ENCODE measurements at places on chromosomes 5 and 9.

DNA sequence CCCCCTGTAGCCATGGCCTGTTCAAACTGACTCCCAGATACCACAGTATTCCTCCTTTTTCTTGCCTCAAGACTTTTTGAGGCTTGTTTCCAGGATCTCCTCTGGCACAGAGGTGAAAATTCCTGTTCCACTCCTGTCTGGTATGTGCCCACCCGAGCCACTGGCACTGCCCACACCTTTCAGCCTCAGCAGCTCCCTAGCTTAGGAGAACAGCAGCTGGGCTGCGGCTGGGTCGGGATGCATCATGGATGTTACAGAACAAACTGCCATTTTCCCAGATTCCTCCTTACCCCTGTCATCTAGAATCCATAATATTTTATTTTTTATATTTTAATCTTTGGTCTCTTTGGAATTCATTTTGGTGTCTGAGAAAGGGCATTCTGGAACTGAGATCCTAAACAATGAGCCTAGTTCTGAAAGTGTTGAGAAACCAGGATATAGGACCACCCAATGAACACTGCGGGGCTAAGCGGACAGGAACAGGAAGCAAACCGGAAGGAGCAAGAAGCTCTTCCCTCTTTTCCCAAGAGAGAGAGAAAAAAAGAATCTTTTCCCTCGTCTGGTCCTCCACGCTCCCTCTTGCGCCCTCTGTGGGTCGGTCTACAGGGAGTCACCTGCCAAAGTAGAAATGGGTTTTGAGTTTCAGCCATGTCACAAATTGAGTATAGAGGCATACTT is 12.5 kb downstream of the OR2S2 start:
- DNase-seq = peak; percentile 45

DNA sequence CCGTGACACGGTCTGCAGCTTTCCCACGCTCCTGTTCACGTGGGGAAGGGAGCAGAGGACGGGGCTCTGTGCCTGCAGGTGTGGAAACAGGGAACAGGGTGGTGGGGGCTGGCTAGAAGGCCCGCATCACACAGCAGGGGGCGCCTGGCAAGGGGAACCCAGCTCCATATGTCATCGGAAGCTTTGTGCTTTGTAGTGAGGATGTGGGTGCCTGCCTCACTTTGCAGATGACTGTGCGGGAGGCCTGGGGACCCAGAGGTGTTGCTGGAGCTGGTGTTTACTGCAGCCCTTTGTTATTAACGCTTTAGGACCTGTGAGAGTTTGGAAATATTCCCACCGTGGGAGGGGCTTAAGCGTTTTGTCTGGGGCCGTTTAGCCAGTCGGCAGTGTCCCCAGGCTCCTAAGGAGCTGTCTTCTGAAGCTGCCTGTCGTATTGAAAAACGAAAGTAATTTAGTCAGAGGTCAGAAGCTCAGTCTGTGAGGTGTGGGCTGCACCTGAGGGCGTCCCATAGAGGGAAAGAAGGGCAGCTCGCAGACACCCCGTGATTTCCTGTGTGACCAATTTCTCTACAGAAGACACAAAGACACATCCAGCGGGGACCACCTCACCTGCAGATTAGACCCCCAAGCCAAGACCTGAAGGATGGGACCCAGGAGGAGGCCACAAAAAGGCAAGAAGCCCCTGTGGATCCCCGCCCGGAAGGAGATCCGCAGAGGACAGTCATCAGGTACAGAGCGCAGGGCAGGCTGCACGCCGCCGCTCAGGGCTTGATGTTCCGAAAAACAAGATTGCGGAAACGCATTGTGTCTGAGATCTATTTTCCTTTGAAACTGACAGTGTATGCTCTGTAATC is 9.1 kb downstream of the MAN1B1 start:
- DNase-seq = peak; percentile 68

DNA sequence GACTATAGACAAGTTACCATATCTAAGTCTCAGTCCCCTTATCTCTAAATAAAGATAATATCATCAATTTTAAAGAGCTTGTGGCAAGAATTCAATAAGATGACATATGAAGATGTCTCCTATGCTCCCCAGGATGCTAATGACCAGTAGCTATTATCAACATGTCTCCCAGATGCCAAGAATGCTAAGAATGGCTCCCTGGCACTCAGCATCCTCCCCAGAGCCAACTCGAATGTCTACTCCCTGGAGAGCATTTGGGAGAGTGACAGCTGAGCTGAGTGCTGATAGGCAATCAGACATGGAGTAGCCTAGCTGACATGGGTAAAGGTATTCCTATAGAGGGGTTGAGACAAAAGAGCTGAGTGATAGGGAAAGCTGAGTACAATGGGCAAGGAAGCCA is 15.9 kb downstream of the P4HA2 start:
- no peak for DNase-seq

DNA sequence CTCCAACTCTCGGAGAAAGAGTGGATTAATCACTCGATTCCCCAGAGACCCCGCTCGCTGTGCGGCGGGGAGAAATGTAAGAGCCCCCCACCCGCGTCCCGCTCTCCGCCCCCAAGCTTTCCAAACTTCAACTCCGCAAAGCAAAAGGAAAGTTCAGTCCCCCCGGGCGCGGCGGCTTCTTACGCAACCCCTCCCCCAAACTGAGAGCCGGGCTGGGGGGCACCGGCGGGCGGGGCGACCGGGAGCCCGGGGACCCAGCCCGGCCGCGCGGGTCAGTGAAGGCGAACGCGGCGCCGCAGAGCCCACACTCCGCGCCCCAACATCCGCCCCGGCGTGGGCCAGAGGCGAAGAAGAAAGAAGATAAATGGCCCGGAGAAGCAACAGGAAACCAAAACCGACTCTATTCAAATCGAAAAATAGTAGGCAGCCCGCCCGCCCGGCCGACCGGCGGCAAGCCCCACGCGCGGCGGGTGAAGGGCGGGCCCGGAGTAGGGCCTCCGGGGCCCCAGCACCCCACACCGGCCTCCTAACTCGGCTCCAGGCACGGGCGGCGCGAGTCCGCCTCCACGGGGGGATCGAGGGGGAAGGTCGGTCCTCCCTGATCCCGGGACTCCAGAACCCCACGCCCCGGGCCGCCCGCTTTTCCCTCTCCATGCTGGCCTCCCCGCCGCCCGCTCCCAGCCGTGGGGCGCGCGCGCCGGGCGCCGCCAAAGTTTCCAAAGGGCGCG is 720 bp downstream of the NOTCH1 start:
- peak; percentile 55 for DNase-seq

DNA sequence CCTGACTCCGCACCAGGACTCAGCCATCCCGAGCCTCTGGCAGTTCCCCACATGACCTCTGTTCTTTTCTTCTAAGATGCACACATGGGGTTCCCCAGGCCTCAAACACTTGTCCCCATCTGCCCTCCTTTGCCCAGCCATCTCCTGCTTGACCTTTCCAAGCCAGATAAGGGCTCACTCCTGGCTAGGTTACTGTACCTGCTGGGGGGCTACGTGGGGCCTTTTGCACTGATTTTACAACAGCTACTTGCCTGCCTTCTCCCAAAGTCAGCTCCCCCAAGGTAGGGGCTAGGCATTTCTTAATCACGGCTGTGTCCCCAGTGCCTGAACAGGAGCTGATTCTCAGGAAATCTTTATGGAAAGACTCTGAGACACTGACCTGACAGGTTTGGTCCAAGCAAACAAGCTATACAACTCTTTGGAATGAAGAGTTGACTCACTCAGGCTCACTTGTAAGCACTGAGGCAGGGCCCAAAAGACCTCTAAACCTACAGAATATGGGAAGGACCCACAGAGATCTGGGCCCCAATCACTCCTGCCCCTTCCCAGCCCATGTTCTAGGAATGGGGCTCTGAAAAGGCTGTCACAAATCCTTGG is 2.5 kb downstream of the MACROH2A1 start:
- no peak for DNase-seq

GRCh38 chr5:181173027-181173419 is 25.6 kb downstream of the OR2V2 start:
- DNase-seq = peak; percentile 58

DNA sequence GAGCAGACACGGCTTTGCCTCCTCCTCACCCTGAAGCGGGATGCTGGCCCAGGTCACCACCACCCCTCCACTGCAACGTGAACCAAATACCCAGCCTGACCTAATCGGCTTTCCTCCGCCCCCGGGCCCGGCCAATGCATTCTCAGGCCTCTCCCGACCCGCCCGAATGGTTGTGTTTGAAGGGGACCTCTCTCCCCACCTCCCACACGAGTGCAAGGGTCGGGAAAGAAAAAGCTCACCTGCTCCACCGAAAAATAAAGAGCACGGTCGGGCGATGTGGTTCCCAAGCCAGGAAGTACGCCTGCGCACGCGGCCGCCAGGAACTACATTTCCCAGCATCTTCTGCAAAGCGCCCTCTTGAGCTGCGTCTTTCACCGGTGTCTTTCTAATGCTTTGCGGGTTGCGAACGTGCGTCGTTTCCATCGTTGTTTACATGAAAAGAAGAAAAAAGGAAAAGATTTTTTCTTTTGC is at the start of gene ZNF883:
Gene ZNF883, minus strand, starts transcription at position 282 of the 471 bp plus-strand sequence.
- no peak for DNase-seq

- DNase-seq = no peak
Observed at GRCh38 chr5:160001457-160001856, 7.5 kb upstream of the TTC1 start.

- DNase-seq = no peak
Observed at GRCh38 chr9:26684029-26684428, 208.6 kb downstream of the CAAP1 start.

DNA sequence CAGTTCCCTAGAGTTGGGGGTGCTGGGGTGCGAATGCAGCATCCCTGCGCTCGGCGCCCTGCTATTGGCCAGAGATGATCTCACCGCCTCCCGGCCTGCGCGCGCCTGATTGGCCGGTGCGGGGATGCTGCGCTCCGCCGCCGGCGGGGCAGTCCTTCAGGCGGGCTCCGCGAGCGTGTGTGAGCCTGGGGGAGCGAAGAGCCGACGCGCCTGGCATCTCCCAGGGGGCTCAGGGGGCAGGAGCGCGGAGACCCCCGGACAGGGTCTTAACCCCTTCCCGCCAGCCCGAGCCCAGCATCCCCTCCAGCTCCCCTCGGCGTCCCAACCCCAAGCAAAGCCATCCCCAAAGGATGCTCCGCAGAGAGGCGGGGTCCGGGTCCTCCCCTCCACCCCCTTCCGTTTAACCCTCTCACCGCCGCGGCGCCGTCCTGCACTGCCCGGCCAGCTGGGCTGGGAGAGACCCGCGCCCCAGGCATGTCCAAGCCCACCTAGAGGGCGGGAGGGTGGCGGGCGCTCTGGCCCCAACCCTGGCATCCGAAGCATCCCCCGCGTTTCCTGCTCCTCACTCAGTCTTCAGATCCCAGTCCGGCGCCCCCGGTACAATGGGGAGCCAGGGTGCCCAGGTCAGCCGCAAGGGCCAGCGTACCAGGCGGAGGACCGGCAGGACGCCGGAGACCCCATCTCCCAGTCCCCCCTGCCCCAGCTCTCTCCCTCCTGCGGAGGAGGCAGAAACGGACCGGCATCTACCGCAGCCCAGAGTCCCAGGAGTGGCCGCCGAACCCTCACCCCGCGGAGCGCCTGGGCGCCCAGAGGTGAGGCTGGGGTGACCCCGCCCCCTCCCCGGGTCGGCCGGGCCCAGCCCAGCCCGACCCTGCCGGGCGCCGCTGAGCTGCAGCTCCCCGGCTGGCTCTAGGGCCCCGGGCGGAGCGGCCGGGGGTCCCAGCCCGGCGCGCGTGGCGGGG is 19.3 kb upstream of the TOR2A start:
- no peak for DNase-seq

- DNase-seq = no peak
Observed at GRCh38 chr9:95007226-95007869, 280.8 kb downstream of the AOPEP start.

- DNase-seq = no peak
Observed at GRCh38 chr5:176769911-176770310, 40.4 kb upstream of the UNC5A start.

GRCh38 chr5:74625742-74626241 is 14.7 kb downstream of the ENC1 start:
- DNase-seq = no peak

DNA sequence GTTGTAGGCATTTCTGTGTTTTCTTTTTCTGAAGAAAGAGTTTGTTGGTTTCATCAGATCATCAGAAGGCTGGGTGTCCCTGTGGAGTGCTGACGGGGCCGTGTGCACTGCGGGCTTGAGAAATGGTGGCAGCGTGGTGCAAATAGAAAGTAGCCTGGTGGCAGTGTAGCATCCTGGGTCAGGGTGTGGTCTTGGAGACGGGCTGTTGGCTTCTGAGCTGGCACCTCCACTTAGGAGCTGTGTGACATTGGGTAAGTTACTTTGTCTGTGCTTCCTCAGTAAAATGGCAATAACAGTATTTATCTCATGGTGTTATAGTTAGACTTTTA is 10.0 kb upstream of the NDST1 start:
- DNase-seq = no peak

- DNase-seq = no peak
Observed at GRCh38 chr5:139223481-139223880, 25.3 kb upstream of the SIL1 start.

GRCh38 chr9:123043081-123043939 is 9.8 kb downstream of the GPR21 start:
- DNase-seq = no peak

- DNase-seq = no peak
Observed at GRCh38 chr5:139985290-139985689, 57.8 kb downstream of the NRG2 start.

DNA sequence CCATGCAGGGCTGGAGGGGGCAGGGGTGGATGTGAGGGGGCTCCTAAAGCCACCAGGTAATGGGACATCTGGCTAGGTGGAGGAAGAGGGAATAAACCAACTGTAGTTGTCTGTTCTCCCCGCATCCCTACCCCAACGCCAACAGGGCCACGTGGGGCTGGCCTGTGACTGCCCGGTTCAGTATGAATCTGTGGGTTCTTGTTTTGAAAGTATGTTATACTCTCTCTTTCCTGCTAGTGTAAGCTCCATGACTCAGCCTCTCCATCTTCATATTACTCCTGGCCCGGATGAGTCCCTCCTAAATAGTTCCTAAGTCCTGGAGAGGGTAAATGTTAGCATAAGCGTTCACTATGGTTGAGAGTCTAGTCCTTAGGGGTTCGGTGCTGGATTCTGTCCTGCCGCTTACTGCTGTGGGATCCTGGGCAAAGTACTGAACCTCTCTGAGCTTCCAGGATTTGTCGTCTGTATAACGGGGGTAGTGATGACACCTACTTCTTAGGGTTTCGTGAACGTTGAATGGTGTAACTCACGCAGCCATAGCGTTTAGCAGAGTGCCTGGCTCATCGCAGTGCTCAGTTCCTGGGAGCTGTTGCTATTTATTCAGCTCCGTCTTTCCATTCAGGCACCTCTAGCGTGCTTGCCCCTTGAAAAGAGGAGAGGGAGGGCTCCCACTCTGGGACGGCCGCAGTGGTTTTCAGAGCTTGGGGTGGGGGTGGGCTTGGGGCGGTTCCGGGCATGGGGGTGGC is 28.8 kb downstream of the LHX2 start:
- no peak for DNase-seq

GRCh38 chr9:71333321-71333720 is 211.9 kb upstream of the TRPM3 start:
- DNase-seq = no peak

Measured in activated T-helper 1 cell treated with anti-CD3 and anti-CD28 coated beads, Interleukin-2, amount 50 U/mL, for 16 hours (primary cell).